ENCODE measurements at places on chromosomes 12 and 14. TPM values are rescaled to one million over a fixed set of nuclear protein-coding genes. Genes with fewer than 3 reads are reported as not detected.

GRCh38 chr12:25455696-25456095, 97.4 kb downstream of the LMNTD1 start:
- no peak for DNase-seq

DNA sequence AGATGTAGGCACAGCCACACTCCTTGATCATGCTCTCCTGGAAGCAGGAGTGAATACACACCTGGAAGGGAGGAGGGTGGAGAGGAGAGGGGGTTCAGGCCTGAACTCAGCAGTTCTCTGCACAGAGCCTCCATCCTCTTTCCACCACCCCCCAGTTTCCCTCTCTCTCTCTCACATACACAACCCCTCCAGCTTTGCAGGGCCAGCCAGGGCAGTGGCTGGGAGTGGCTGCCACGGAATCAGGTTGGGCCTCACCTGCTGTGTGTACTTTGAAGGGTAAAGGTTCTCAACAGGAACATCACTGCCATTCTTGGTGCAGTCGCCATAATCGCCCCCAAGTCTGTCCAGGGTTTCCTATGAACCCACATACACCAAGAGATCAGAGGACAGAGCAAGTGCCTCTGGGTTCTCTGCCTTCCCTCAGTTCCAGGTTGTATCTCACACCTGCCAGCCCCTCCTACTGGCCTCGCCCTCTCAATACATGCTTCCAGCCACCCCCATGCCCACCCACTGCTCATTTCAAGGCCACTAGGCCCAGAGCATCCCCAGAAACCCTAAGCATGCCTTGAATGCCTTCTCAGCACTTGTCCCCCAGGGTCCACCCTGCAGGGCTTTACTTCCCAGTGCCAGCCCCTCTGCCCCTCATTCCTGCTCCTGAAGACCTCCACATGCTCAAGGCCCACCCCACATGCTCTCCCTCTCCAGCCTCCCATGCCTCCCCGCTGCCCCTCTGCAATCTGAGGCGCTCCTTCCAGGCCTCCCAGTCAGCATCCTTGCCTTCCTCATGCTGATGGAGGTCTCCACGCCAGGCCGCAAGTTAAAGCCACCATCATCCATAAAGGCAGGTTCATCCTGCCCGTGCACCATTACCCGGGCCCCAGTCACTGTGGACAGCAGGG, 12.9 kb upstream of the TNFRSF1A start:
- no peak for DNase-seq

DNA sequence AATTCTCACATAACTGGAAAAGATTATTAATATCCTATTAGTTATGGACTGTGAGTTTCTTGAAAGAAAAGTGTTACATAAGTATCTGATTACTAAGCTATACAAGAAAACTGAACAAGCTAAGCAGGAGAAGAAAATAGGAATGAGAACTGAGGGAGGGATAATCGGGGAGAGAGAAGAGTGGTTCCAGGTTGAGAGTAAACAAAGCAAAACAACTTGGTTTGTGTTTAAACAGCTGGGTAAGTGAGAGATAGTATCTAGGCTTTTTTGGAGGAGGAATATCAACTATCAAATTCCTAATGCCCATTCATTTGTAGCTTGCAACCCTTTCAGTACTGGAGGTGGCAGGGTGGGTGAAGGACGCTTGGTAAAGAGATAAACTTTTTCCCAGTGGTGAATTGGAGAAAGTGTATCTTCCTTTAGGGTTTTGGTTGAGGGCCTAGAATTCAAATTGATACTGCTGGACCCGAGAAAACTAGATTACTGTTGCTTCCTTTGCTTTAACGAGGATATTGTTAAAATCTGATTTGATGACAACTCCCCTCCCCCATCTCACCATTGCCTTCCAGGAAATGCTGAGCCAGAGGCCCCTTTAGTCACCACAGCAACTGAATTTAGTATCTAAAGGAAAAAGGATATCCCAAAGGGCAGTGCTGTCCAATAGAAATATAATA, 2.0 kb upstream of the SLC2A3 start:
- no peak for DNase-seq

DNA sequence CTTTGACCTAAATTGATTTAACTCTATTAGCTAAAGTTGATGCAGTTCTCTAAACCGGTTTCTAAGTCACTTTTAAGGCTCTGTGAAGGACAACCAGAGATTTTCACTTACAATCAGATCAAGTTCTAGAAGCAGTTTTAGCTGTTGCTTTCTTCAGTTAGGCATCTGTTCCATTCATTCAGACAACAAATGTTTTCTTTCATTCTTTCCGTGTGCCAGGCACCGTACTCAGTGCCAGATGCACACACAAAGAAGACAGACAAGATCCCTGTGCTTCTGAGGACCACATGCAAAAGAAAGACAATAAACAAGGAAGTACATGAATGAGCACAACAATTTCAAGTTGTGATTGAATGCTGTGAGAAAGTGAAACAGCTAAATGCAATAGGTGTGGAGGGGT, 11.1 kb upstream of the EGLN3 start:
- no peak for DNase-seq

- DNase-seq: no peak
Observed at GRCh38 chr12:42757624-42758119, 168.1 kb upstream of the PRICKLE1 start.

GRCh38 chr12:114306646-114307045, 99.3 kb downstream of the TBX5 start:
- DNase-seq: no peak

- DNase-seq: no peak
Observed at GRCh38 chr12:106170285-106170684, 31.5 kb upstream of the NUAK1 start.

The CSRP2 gene
- not detected for total RNA-seq

DNA sequence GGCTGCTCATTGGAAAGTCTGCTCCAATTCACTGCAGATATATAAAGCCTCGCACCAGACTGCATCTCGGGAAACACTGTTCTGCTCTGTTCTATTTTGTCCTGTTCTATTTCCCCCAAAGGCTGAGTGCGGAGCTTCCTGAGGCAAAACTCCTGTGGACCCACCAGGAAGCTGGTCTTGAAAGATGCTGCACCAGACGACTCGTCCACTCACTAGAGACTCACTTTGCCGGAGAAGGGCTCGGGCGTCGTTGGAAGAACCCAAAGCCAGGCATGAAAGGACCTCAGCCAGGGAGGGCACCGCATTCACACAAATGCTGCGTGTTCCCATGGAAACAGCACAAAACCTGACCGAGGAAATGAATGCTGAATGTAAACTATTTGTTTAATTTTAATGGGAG, 331.2 kb upstream of the SFSWAP start:
- no peak for DNase-seq

The CNTN1 gene
- not detected for total RNA-seq

DNA sequence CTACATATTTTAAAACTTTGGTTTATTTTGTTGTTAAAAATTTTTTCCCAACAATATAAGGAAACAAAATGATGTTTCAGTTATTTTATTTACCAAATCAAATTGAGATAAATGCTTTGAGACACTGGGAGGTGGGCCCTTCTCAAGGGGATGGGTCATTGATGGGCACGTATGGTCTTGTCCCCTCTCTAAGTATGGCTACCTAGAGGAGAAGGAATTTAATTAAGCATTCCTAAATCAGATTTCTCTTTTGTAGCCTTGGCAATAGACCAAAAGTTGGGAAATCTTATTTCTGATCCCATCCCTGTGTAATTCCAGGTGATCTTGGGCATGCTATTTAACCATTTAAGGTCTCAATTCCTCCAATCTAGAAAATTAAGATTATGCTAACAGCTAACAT, 79.0 kb downstream of the SCN8A start:
- no peak for DNase-seq

GRCh38 chr14:64637735-64638473, 66.3 kb upstream of the PLEKHG3 start:
- no peak for DNase-seq

The ASCL1 gene
- total RNA-seq: not detected

- DNase-seq: no peak
Observed at GRCh38 chr14:68667313-68667791, 125.5 kb downstream of the ZFP36L1 start.

The INHBC gene
- total RNA-seq: 0.36 TPM

DNA sequence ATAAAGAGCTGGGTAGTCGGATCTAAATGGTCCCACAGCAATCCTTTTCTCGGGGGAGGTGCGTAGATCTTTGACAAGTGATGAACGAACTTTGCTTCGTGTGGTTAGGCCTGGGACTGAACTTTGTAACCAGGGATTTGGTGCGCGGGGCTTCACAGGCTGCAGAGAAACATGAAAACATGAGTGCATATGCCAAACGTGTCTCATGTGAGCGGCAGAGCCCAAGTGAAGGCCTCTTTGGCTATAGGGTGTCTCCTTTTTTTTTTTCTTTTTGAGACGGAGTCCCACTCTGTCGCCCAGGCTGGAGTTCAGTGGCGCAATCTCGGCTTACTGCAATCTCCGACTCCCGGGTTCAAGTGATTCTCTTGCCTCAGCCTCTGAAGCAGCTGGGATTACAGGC, 12.0 kb upstream of the RIOX1 start:
- DNase-seq: no peak

DNA sequence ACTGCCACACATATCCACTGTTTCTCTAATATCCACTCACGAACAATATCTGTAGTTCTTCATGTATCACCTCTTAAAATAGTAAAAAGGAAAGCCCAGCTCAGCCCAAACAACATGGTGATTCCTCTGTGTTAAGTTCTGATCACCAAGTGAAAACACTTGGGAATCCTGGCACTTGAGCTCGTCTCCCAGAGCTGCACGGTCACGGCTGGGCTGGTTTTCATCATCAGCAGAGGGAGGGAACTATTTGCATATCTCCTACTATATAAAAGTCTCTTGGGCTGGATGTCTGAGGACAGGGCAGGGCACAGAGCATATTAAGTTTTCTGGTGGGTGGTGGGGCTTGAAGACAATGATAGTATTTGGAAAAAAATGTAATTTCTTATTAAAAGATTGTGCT, 870.6 kb downstream of the TMEM121 start:
- no peak for DNase-seq

The TMEM117 gene
- 6.4 TPM for total RNA-seq

The PGF gene
- total RNA-seq: 0.19 TPM

DNA sequence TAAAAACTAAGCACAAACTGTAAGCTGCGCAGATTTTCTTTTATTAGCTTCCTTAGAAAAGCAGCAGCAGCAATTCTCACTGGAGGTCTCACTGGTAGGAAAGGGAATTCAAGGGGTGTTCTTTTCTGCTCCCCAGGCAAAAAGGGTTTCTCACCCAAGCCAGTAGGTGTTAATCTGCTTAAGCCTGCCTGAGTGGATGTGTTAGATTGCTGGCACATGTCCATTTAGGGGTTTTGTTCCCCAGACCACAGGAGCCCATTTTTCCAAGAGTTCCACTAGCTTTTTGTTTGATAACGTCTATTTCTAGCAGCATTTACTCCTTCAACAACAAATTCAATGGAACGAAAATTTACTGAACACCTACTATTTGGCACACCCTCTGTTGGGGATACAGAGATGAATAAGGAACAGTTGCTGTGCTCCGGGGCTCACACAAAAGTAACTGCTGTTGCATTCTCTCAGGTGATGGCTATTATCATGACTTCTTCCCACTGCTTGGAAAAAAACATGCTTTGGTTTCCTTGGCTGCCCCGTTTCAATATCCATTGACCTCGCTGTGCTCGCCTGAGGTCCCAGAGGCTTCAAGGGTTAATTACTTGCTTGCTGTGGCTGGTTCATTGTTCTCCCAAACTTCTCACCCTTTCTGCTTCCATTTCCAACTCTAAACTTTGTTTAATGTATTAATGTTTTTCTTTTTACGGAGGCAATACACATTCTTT, 31.1 kb upstream of the RIC8B start:
- DNase-seq: no peak

GRCh38 chr12:39622306-39622705, 2.7 kb upstream of the ABCD2 start:
- peak; percentile 45 for DNase-seq

- no peak for DNase-seq
Observed at GRCh38 chr12:49974231-49974675, 1.5 kb downstream of the AQP6 start.

- DNase-seq: peak; percentile 41
Observed at GRCh38 chr14:70807898-70808415, 1.4 kb downstream of the MAP3K9 start.
